ENCODE measurements at places on chromosomes 13 and 19. TPM values are rescaled to one million over a fixed set of nuclear protein-coding genes. Genes with fewer than 3 reads are reported as not detected.

Gene SLAIN1
- total RNA-seq, result not detected

Gene CABP5
- total RNA-seq, result not detected

GRCh38 chr13:114140906-114141250 is 8.5 kb upstream of the RASA3 start:
- no peak for DNase-seq

- no peak for DNase-seq
Observed at GRCh38 chr13:112692104-112692503, 2.3 kb downstream of the ATP11A start.

GRCh38 chr19:50482271-50482855 is 5.7 kb upstream of the GARIN5A start:
- DNase-seq, result no peak

GRCh38 chr19:10682397-10683063 is 18.7 kb upstream of the QTRT1 start:
- no peak for DNase-seq

- DNase-seq, result no peak
Observed at GRCh38 chr13:91291078-91291477, 56.4 kb upstream of the MIR17HG start.

GRCh38 chr13:44967704-44968433 is 21.4 kb downstream of the NUFIP1 start:
- peak; percentile 15 for DNase-seq

- DNase-seq, result peak; percentile 99
Observed at GRCh38 chr19:17079710-17080439, 4.3 kb downstream of the MYO9B start.

GRCh38 chr19:56222901-56223300 is 20.8 kb downstream of the ZSCAN5C start:
- DNase-seq, result no peak
